ENCODE measurements at places on chromosomes 4 and X.

DNA sequence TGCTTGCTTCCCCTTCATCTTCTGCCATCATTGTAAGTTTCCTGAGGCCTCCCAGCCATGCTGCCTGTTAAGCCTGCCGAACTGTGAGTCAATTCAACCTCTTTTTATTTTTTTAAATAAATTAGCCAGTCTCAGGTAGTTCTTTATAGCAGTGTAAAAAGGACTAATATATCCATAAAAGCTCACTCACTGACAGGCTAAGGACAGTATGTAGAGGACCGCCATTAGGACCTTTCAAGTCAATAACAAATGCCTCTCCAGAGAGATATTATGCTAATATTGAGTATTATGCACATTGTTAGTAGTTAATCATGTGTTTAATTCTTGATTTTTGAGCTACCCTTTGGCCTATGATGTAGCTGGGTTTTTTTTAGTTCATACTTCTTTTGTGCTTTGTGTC, 62.6 kb upstream of the GYPA start:
- no peak for DNase-seq

DNA sequence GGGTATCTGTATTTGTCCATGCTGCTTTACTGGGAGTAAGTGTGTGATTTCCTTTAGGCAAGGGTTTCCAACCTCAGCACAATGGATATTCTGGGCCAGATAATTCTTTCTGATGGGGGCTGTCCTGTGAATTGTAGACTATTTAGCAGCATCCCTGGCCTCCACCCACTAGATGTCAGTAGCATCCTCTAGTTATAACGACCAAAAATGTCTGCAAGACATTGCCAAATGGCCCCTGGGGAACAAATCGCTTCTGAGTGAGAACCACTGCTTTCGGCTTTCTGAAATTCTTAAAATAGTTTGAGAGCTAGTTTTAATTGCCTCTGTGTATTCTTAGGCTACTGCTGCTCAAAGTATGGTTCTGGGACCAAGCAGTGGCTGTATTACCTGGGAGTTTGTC, 81.2 kb upstream of the GPM6B start:
- DNase-seq: no peak

GRCh38 chr4:168555437-168555836, 58.6 kb downstream of the PALLD start:
- no peak for DNase-seq

DNA sequence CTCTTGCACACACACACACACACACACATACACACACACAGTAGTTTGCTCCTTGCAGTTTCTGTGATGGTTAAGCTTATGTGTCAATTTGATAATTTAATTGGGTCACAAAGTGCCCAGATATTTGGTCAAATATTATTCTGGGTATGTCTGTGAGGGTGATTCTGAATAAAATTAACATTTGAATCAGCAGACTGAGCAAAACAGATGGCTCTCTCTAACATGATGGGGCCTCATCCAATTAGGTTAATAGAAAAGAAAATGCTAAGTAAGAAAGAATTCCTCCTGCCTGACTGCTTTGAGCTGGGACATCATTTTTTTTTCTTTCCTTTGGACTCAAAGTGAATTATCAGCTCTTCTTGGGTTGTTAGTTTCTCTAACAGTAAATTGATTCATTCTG, 191.2 kb upstream of the INTU start:
- DNase-seq: no peak

DNA sequence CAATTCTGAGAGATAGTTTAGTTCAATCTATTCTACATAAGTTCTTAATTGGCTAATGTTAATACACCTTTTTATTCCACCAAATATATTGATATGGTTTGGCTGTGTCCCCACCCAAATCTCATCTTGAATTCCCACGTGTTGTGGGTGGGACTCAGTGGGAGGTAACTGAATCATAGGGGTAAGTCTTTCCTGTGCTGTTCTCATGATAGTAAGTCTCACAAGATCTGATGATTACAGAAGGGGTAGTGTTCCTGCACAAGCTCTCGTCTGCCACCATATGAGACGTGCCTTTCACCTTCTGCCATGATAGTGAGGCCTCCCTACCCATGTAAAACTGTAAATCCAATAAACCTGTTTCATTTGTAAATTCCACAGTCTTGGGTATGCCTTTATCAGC, 11.3 kb downstream of the PPA2 start:
- no peak for DNase-seq

GRCh38 chr4:81971061-81971460, 402.7 kb downstream of the HNRNPD start:
- DNase-seq: no peak

- no peak for DNase-seq
Measured at GRCh38 chr4:140719022-140719421, 37.2 kb downstream of the TBC1D9 start.

- no peak for DNase-seq
Measured at GRCh38 chrX:120269373-120270035, 18.9 kb downstream of the ZBTB33 start.

GRCh38 chr4:139011225-139011950, 4.2 kb upstream of the NOCT start:
- DNase-seq: no peak

DNA sequence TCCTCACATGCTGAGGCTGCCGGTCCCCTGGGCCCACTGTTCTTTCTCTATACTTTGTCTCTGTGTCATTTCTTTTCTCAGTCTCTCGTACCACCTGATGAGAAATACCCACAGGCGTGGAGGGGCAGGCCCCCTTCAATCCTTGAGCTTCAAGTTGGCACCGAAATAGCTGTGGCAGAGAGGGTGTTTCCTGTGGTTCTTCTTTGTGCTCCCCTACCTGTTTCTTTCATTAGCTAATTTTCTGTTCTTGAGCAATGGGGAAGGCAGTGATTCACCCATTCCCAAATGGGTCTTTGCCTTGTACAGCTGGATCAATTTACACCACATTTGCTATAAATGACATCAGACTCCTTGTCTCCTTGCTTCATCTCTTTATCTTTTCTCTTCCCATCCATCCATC, 2.1 kb upstream of the CYSLTR1 start:
- DNase-seq: no peak

- no peak for DNase-seq
Measured at GRCh38 chr4:149793459-149793858, 22.2 kb downstream of the IQCM start.

GRCh38 chr4:35760807-35761206, 483.5 kb downstream of the ARAP2 start:
- DNase-seq: no peak

DNA sequence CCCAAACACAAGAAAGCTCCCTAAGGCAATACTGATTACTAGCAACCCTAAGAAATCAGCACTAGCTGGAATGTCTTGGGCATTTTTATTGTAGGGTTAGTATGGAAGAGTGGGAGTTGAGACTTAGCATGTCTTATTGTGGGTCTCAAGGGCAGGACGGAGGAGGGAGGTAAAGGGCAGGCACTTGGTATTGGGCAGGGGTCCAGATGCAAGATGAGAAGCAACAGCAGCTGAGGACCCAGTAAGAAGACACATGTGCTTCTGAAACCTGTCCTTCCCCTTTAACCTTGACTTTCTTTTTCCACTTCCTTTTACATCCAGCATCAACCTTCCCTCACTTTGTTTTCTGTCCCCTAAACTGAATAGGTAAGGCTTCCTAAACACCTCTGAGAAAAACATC, 37.4 kb downstream of the LARP7 start:
- no peak for DNase-seq

DNA sequence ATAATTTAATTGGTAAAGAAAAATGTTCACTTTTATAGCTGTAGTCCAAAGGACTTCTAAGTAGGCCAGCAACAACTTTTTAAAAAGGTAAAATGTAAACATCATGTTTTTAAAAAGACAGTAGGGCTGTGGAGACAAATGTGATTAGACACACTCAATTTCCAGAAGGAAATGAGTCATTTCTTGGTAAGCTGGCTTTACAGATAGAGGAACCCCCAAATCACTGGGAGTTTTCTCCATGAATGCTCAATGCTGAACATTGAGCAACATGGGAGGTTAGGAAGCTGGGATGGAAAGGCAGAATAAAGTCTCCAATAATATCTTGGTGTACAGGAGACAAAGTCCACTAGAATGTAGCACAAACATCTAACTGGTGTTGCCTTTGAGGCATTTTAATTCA, 121.3 kb downstream of the NWD2 start:
- no peak for DNase-seq

- DNase-seq: no peak
Measured at GRCh38 chr4:151408380-151408629, 671 bp upstream of the FHIP1A start.

- DNase-seq: no peak
Measured at GRCh38 chr4:75916091-75916661, 13.9 kb upstream of the PPEF2 start.

DNA sequence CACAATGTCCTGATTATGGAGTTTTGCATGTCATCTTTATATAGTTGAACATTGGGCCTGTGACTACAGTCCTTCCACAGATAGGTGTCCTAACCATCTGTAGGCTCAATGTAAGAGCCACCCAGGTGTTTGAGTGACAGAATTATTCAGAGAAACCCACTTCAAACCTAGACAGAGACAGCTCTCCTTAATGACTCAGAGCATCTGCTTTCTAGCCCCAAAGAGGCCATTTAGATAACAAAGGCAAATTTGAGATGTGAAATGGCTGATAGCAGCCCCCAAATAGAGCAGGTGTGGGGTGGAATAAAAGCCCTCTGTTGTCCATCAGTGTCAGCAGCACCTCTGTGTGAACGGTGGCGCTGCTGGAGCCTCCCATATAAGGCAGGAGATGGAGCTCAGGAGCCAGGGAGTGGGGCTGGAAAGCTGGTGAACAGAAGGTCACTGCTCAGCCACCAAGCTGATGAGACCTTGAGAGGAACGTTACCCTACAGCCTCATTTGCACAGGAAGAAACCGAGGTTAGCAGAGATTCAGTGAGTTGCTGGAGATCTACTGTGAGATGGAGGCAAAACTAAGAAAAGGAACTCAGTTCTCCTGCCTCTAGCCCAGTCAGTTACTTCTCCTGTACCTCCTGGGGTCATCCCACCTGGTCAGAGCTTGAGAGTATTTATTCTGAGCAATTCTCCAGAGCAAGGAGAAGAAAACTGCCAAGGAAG, 153.3 kb upstream of the LNX1 start:
- no peak for DNase-seq

GRCh38 chr4:26263165-26263564, 57.6 kb upstream of the RBPJ start:
- DNase-seq: no peak

DNA sequence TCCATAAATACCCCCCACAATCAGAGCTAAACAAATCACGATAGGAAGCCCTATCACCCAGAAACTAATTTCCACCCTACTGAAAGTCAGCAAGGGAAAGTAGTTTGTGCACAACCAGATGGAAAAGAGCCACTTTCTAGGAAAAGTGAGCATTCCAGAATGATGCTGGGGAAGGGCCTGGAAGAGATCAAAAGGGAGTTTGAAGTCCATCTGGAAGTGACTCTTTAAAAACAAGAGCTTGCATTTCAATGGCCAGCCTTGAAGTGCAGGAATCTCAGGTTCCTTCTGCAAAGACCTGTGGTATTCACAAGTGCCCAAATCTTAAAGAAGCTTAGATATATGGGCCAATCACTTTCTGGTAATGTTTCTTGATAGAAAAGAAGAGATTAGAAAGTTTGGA, 97.0 kb upstream of the LDB2 start:
- no peak for DNase-seq

- DNase-seq: no peak
Measured at GRCh38 chrX:41518841-41519220, 71.7 kb downstream of the NYX start.

GRCh38 chr4:8645753-8646124, 53.2 kb downstream of the CPZ start:
- no peak for DNase-seq

GRCh38 chr4:83240379-83240875, 44.2 kb downstream of the COQ2 start:
- no peak for DNase-seq

- no peak for DNase-seq
Measured at GRCh38 chr4:1277667-1278665, 11.7 kb upstream of the MAEA start.

DNA sequence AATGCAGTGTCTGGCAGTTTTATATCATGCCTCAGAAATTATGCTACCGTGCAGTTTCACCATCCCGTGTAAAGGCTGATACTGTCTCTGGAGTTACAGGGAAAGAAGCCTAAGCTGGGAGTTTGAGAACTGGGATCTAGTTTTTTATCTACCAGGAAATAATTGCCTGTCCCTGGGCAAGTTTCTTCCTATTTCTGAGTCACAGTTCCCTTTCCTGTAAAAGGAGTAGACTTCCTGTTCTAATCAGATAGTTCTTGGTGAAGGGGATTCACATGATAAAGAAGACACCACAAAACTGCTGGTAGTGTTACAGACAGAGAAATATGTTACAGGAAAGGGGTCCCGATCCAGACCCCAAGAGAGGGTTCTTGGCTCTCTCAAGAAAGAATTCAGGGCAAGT, 17.1 kb downstream of the HERC3 start:
- no peak for DNase-seq

DNA sequence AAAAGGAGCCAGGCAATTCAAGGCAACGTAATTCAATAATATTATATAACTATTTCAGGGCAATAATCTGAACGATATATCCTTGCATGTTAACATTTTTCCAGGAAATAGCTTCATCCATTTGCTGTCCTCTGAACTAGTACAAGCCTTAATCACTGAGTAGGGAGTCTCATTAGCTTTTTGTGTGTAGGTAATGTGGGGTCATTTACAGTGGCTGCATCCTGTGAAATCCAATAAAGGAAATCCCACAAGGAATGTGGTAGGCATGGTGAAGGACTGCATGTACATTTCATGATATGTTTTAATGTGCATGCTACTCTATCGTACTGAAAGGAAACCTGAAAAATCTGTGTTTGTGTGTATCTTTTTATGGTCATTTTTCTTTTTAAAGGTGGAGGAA, 103.5 kb downstream of the SLC4A4 start:
- no peak for DNase-seq

DNA sequence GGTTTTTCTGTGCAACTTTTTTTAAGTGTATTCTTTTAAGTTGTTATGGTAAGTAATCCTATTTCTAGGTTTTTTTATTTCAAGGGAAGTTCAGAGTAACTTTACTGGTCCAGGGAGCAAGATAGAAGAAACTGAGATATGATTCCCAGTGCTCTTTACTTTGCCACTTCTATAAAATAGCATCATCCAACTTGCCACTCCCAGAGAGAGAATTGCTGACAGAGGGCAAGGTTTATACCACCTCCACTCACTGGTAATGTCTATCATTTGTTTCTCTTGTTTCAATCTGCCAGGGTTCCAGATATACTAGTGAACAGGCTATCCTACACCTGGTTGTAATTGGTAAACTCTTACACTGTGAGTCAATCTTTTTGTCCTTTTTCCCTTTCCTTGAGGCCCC, 3.5 kb upstream of the CLCN3 start:
- no peak for DNase-seq

GRCh38 chr4:110332483-110332882, 134.1 kb upstream of the ELOVL6 start:
- no peak for DNase-seq

Measured in cerebellar nuclear complex (tissue), 1 donor.